Hematopoietic multipotent progenitor cell treated with erythropoietin and hydrocortisone succinate and interleukin-3 and kit ligand, for 4 days (in vitro differentiated cells): ENCODE measurements at places on chromosomes 7 and 10.

DNA sequence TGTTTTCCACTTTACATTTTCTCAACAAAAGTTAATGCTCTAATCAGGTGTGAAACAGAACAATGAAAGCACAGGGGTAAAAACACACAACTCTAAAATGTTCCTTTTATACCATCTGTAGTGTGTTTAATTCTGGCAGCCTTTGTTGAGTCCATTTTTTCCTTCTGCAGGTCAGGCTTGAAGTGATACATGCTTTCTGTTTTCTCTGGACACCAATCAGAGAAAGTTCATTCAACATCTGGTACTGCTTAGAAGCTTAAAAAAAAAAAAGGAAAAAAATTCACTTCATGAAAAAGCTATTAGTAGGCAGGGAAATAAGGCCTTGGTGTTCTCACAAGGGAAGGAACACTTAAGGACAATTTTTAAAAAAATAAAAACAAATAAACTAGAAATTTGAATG is 231.3 kb upstream of the RHOBTB1 start:
- DNase-seq: no peak

DNA sequence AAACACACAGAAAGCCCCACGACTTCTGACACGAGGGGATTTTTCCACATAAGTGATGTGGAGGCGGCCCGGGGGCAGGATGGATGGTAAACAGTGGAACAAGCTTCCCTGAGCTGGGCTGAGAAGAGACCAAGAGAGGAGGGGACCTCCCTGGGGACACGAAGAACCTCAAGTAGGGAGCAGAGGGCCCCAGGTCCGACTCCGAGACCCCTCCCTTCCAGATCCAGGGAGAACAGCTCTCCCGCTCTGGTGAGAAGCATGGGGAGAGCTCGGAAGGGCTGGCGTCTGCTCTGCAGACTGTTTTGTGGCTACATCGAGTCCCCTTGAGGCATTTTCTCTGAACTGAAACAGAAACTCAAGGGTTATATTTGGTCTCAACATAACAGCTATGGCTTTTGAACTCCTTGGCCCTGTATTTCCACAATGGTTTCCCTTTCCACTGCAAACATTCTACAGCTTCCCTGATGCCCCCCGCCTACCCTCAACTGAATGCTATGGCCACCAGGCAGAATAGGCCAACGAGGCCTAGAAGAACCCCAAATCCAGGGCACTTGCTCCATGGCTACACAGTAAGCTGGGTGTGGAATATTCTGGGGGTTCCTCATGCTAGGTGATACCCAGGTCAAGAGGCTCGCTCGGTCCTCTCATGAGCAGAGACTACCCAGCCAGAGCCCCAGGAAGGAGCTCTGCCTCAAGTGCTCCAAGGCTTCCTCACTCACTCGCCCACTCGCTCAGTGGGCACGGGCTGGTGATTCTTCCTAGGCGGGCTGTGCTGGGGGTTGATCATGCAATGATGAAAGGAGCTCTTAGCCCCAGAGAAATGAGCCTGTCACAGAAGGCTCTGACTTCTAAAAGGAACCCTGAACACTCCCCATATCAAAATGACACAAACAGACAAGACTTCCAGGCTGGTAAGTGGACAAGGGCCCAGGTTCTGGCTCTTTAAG is 47.5 kb downstream of the FAM53B start:
- DNase-seq: no peak

DNA sequence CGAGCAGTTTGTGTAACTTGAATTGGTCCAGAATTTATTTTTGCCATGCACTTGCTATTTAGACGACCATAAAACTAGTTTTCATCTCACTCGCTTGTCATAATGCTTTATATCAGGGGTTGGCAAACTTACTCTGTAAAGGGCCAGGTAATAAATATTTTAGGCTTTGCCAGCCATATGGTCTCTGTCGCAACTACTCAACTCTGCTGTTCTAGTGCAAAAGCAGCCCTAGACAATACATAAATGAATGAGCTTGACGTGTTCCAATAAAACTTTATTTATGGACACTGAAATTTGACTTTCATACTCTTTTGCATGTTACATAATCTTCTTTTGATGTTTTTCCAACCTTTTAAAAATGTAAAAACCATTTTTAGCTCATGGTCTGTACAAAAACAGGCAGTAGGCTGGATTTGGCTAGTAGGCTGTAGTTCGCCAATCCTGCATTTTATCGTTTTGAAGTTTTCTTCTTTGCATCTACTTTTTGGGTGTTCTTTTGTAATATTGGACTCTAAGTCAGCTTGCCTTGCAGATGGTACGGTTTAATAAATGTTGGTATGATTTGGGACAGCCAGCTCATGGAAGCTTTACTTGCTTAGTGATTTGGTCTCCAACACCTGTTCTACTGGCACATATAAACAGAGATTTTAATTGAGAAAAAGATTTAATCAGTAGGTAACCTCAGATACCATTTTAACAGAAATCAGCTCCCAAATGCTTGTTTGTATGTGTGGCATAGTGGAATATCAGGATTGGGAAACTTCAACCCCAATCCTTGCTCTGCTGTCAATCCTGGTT is 25.6 kb downstream of the SND1 start:
- DNase-seq: no peak

DNA sequence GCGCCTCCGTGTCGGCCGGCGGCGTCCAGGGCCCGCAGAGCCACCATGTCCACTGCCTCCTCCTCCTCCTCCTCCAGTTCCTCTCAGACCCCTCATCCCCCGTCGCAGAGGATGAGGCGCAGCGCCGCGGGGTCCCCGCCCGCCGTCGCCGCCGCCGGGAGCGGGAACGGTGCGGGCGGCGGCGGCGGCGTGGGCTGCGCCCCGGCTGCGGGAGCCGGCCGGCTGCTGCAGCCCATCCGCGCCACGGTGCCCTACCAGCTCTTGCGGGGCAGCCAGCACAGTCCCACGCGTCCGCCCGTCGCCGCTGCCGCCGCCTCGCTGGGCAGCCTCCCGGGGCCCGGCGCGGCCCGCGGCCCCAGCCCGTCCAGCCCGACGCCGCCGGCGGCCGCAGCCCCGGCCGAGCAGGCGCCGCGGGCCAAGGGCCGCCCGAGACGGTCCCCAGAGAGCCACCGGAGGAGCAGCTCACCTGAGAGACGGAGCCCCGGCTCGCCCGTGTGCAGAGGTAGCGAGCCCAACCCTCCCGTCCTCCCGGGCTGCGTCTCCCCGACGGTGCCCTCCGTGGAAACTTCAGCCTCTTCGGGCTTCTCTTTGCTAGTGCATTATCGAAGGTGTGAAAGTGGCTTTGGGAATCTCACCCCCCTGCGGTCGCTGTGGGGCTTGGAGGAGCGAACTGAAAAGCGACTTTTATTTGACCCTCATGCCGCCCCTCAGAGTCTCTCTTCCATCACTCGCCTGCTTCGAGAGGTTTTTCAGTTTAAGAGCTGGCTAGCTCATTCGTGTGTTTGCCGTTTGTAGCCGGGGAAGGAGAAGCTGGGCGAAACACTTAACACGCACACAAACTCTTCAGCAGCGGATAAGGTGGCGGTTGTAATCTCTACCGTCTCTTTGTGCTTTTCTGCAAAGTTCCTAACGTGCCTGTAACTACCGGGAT is 975 bp downstream of the GLCCI1 start:
- DNase-seq: peak; percentile 81

DNA sequence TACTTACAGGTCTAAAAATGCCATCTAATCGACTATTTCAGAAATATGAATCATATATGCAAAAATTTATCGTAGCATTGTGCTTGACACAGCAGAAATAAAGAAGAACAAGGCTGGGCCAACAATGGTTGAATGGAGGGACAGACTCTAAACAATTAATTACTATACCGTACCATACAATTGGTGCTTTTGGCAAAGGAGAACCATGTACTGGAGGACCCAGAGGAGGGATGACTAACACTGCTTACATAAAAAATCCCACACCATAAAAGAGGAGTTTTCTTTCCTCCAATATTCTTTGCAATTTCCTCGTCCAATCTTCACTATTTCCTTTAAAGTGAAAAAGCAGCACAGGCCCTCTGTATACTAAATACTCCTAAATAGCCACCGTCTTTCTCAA is 94.1 kb downstream of the SGMS1 start:
- DNase-seq: no peak

GRCh38 chr10:1961989-1962388 is 224.7 kb upstream of the ADARB2 start:
- DNase-seq: no peak

GRCh38 chr7:10579561-10579960 is 394.1 kb upstream of the PHF14 start:
- DNase-seq: peak; percentile 14

DNA sequence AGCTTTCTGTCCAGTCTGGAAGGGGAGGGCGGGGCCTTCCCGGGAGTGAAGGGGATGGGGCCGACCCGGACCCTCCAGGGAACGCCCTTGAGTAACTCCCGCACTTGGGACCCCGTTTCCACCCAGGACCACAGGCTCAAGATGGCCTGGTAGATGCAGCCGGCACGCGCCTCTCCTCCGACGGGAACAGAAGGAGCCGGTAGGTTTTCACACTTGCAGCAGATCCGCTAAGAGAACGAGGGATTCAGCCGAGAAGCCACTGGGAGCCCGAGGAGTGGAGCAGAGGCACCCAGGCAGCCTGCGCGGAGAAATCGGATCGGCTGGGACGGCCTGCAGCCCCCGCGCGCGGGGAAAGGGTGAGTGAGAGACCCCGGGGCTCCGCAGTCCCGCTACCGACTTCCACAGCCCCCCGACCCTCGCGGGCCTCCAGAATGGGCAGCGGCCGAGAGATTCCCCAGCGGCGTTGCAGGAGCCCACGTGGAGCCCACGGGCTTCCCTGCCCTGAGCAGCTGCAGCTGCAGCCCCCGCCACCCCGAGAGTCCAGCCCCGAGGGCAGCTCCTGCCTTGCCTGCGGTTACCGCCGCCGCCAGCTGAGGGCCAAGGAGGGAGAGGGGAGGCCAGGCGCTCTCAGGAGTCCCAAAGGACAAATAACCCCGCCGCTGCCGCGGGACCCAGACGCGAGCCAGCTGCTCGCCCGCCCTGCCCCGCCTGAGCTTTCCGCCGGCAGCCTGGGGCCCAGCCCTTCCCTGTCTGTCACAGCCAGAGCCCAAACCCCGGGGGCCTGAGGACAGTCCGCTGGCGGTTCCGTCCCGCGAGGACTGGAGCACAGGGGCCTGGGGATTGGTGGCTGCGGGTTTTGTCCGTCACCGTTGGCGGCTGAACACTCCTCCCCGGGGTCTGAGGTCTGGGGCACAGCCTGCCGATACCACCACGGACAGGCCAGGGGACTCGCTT is 21.8 kb downstream of the IFT22 start:
- DNase-seq: no peak

DNA sequence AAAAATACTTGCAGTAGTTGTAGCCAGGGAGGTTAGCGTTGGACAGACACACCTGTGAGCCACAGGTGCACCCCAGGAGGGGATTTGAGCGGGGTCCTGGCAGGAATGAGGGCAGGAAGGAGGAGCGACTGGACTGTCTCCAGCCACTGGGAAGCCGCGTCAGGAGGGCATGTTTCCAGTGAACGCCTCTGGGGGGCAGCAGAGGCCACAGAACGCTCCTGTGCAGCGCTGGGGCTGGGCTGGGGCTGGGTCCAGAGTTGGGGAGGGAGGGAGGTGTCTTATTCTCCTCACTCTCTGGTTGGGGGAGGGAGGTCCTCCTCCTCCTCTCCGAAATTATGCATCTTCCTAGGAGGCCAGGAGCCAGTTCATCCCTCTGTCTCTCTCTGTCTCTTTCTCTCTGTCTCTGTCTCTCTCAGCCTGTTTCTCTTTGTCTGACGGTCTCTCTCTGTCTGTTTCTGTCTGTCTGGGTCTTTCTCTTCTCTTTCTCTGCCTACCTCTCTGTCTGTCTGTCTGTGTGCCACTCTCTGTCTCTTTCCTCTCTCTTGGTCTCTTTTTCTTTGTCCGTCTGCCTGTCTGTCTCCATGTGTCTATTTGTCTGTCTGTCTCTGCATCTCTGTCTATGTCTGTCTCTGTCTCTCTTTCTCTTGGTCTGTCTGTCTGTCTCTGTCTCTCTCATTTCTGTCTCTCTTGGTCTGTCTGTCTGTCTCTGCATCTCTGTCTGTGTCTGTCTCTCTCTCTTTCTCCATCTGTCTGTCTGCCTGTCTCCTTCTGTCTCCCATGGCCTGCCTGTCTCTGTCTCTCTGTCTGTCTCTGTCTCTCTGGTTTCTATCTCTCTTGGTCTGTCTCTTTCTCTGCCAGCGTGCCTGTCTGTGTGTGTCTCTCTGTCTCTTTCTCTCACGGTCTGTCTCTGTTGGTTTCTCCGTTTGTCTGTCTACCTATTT is 9.9 kb upstream of the PSMG3 start:
- DNase-seq: peak; percentile 78

- no peak for DNase-seq
These were observed 63.8 kb downstream of the ATAD1 start for GRCh38 chr10:87753995-87754866.

GRCh38 chr7:38187794-38188440 is 9.9 kb downstream of the STARD3NL start:
- no peak for DNase-seq

DNA sequence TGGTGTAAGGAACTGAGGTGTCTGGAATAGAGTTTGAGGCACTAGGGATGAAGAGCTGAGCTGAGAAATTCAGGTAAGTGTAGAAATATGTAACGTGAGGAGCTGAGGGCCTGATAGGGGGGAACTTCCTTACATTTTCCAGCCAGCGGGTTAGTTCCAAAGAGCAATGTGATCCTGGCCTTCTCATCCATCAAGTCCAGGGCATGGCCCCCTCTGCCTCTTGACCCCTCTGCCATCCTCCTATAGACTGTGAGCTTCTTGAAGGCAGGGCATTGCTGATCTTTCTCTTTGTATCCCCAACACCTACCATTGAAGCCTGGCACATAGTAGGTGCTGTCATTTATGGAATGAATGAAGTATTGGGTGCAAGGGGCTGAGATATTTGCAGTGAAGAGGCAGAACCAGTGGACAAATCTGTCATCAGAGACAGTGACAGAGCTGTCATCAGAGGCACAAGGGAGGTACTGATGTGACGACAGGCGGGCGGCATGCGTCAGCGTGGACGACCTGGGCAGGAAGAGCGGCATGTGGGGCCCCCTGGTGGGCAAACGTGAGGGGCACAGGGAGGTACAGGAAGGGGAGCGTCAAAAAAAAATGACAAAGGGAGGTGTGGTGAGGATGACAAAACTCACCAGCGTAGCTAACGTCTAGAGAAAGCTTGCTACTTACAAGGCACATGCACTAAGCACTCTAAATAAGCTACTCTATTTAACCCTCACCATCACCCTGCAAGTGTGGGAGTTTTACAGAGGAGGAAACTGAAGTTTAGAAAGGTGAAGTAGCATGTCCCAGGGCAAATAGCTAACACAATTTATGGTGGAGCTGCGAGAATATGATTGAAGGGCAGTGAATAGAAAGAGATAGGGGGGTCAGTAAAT is 5.2 kb upstream of the CAMK2G start:
- peak; percentile 96 for DNase-seq

- no peak for DNase-seq
These were observed 183.7 kb downstream of the TRIL start for GRCh38 chr7:28774261-28774988.

- no peak for DNase-seq
These were observed 25.0 kb downstream of the SHH start for GRCh38 chr7:155787171-155787851.

DNA sequence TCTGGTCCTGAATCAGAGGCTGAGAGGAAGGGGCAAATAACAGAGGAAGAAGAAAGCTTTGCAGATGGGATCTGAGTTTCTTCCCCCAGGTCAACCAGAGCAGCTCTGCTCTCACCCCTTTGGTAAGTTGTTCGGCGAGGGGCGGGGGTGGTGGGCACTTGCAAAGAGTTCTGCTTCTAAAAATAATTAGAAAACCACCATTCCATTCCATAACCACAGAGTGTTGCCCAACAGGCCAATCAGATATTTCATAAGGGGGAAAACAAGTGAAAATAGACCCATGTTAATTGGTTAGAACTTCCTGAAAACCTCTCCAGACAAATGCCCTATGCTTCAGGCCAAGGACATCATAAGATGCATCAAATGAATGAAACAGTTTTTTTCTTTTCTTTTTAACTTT is 43.6 kb upstream of the R3HCC1L start:
- peak; percentile 68 for DNase-seq

- no peak for DNase-seq
These were observed 29.8 kb downstream of the PRR15 start for GRCh38 chr7:29593459-29593858.
